ENCODE measurements at places on chromosomes 3 and 15.

DNA sequence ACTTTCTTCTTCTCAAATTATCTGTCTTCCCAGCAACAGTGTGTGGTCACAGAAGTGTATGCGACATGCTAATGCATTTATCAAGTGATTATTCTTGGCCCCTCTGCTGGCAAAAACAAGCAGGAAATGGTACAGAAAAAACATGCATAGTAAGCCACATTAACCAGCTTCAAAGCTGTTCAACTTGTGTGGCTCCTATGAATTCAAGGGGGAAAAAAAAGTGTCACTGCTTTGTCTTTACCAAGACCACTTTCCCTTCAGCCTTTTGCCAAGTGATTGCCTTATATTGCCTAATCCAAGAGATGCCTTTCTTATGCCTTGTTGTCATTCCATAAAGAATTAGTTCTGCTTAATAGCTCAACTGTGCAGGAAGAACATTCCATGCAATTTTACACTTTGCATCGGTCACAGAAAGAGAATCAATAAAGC is 39.1 kb downstream of the PRTG start:
- no peak for DNase-seq
- no peak overlapping the region for H3K27ac ChIP-seq
- no peaks in the 10 kb centered on the region for H3K4me1 ChIP-seq
- no peaks in the 10 kb centered on the region for H3K36me3 ChIP-seq

- H3K27me3 ChIP-seq, result peaks cover 43% of the 10 kb centered on the region
- H3K4me1 ChIP-seq, result peaks cover 37% of the 10 kb centered on the region
- no peak for DNase-seq
- H3K4me3 ChIP-seq, result no peak overlapping the region
These were observed 161.0 kb upstream of the HES1 start for GRCh38 chr3:193974671-193975535.

DNA sequence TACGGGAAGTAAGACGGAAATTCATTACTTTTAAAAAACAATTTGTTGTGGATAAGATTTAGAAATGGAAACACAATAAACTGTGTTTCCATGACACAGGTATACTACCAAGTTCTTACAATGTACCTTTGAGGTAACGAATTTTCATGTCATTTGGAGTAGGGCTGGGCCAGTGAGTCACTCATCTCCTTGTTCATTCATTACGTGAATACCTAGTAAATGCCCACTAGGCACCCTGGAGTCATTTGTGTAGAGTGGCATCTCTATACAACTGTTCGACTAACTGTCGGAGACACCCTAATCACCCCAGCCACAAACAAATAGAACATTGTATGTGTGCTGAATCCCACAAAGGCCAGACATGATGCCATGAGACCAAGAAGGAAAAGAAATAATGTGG is 94.8 kb downstream of the IGF1R start:
- H3K4me1 ChIP-seq, result peaks cover 14% of the 10 kb centered on the region
- no peak overlapping the region for H3K4me3 ChIP-seq
- DNase-seq, result no peak
- no peaks in the 10 kb centered on the region for H3K27me3 ChIP-seq
- no peak overlapping the region for H3K27ac ChIP-seq
- H3K36me3 ChIP-seq, result no peaks in the 10 kb centered on the region

GRCh38 chr3:97736928-97737327 is 27.6 kb upstream of the ARL6 start:
- H3K27ac ChIP-seq, result no peak overlapping the region
- no peak for DNase-seq
- no peaks in the 10 kb centered on the region for H3K36me3 ChIP-seq
- H3K27me3 ChIP-seq, result peaks cover 20% of the 10 kb centered on the region
- H3K4me3 ChIP-seq, result no peak overlapping the region

DNA sequence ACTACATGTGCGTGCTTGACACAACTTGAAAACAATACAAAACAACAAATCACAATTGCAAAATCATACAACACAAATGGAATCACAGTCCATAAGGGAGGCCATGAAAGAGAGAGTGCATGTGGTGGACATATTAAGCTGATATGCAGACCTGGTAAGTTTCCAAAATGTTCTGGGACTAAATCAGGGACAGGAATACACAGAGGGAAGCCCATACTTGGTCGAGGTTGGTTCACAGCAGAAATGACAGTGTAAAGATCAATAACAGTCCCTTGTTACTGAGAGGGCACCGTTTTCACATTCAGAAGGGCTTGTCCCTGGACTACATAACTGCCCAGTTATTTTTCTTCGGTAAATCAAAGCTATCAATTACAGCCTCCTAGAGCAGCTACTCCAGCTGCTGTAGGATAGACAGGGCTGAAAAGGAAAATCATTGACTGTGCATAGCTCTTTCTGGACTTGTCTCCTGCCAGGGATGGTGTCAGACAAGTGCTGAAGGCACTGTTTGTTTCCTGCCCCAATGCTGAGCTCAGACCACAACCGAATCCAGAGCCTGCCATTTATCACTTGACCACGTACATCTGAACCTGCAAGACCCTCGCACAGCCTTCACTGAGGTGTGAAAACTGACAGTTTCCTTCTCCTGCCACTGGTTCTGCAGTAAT is 79.5 kb upstream of the KCNMB2 start:
- no peaks in the 10 kb centered on the region for H3K4me1 ChIP-seq
- no peak for DNase-seq
- H3K36me3 ChIP-seq, result no peaks in the 10 kb centered on the region
- peaks cover 24% of the 10 kb centered on the region for H3K27me3 ChIP-seq
- no peak overlapping the region for H3K4me3 ChIP-seq

GRCh38 chr15:69388260-69388705 is 25.9 kb upstream of the KIF23 start:
- peaks cover 5% of the 10 kb centered on the region for H3K27me3 ChIP-seq
- DNase-seq, result no peak
- no peaks in the 10 kb centered on the region for H3K4me1 ChIP-seq
- no peaks in the 10 kb centered on the region for H3K36me3 ChIP-seq

DNA sequence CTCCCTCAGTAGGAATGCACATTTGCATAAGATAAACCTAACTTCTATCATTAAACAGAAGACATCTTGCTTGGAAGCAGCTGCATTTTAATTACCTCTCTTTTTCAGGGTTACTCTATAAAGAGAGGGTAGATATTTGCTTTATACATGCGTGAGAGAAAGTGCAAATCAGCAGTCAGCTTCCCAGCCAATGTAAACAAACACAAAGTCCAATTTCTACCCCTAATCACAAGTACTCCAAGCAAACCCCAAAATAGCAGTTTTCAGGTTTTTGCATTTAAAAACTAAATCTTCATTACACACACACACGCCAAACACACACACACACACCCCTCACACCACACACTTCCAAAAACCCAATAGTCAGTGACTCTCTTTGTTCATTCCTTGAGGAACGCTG is 303.9 kb upstream of the ALCAM start:
- H3K4me1 ChIP-seq, result no peaks in the 10 kb centered on the region
- H3K36me3 ChIP-seq, result no peaks in the 10 kb centered on the region
- no peak for DNase-seq

DNA sequence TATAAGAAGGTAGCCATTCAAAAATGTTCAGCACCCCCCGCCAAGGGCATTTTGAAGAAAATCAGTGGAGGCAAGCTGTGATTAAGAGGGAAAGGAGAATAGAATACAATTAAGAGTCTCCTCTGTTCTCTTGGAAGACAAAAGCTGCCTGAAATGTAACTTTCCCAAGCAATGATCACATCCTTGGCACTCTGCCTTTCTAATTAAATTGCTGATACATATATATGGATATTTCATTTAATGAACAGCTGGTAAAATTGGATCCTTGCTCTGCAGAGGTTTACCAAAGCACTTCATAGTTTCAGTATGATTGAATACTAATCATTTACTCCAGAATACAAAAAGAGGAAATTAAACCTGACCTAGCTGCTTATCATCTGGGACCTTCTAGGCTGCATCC is 10.4 kb downstream of the COL6A6 start:
- H3K4me3 ChIP-seq, result no peak overlapping the region
- no peaks in the 10 kb centered on the region for H3K36me3 ChIP-seq
- H3K27me3 ChIP-seq, result peaks cover 20% of the 10 kb centered on the region
- no peaks in the 10 kb centered on the region for H3K4me1 ChIP-seq
- no peak for DNase-seq

DNA sequence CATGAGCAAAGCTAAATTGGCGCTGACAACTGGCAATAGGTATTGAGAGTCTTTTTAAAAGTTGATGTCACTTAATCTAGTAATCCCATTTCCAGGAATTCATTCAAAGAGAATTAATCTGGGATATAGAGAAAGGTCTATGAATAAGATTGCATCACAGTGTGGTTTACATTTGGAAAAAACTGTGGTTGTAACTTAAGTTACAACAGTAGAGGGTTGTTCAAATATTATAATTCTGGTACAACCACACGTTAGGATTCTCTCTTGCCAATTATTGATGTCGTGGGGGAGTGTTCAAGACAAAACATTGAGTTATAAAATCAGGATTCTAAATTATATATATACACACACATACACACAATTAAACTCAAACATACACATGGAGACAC is 79.8 kb downstream of the LIPC start:
- H3K4me1 ChIP-seq, result peaks cover 13% of the 10 kb centered on the region
- H3K36me3 ChIP-seq, result peaks cover 3% of the 10 kb centered on the region
- H3K27ac ChIP-seq, result no peak overlapping the region
- no peak overlapping the region for H3K4me3 ChIP-seq
- no peak for DNase-seq
- H3K27me3 ChIP-seq, result peaks cover 6% of the 10 kb centered on the region

DNA sequence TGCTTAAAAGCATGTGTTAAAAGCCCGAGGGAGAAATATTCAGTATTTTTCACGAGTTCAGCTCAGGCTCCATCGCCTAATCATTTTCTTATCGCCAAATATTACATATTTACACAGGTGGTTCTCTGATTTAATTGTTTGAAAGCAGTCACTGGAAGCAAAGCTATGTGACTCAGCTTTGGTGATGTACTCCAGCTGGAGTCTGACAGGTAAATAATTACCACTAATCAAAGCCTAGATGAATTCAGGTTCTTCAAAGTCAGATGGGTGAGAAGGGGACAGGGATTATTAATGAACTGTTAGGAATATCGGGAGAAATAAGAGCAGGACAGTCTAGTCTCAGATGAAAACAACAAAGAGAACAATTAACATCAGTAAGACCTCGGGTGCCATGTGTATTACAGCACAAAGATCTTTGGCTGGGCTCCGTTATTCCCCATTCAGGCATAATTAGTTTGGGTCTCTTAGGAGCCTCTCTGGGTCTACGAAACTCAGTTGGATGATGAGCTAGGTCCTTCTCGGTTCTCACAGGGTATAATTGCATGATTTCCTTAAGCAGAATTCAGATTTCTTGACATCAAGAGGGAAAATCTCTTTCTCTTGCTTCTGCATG is 331.7 kb upstream of the ADAMTS9 start:
- no peaks in the 10 kb centered on the region for H3K4me1 ChIP-seq
- no peak for DNase-seq
- no peaks in the 10 kb centered on the region for H3K36me3 ChIP-seq
- no peaks in the 10 kb centered on the region for H3K27me3 ChIP-seq
- no peak overlapping the region for H3K27ac ChIP-seq

DNA sequence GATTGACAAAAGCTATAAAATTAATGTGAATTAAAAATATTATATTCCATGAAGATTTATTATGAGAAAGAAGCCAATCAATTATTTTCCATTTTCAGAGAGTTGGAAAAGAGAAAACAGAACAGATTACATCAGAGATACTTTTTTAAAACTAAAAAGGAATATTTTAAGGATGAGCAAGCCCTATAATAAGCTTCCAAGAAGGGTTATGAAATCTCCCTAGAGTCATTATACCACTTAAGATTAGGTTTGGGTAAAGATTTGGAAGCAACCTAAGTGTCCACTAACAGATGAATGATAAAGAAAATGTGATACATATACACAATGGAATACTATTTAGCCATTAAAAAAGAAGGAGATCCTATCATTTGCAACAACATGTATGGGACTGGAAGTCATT is 51.6 kb upstream of the FSIP1 start:
- H3K4me1 ChIP-seq, result no peaks in the 10 kb centered on the region
- no peaks in the 10 kb centered on the region for H3K27me3 ChIP-seq
- no peaks in the 10 kb centered on the region for H3K36me3 ChIP-seq
- no peak for DNase-seq
- no peak overlapping the region for H3K27ac ChIP-seq

DNA sequence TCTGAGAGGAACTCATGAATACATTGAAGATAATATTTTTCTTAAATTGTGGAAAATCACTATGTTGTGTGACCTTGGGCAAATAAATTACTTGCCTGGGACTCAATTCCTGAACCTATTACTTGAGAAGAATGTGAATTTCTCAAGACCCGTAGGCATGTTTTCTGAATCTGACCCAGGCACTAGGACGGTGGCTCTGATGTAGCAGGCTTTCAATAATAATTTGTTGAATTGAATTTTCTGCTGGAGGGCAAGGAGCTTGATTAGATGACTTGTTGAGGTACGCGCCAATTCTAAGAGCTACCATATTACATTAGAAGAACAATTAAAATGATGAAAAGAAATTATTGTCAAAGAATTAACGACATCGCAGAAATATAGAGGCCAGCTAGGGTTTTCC is 150.2 kb upstream of the LRRC3B start:
- H3K27ac ChIP-seq, result no peak overlapping the region
- H3K4me1 ChIP-seq, result no peaks in the 10 kb centered on the region
- H3K27me3 ChIP-seq, result no peaks in the 10 kb centered on the region
- no peak for DNase-seq
- no peak overlapping the region for H3K4me3 ChIP-seq
- H3K36me3 ChIP-seq, result no peaks in the 10 kb centered on the region

Measured in stimulated activated naive B cell treated with anti-CD40 and anti-IgM and Interleukin-4, amounts not matched to agents 10 μg/mL and 1 μg/mL and 100 μg/mL, for 72 hours (primary cell).